DND-41 (cell line): ENCODE measurements at places on chromosomes 2 and 18.

GRCh38 chr2:227460070-227460485, 11.9 kb upstream of the AGFG1 start:
- no peak for DNase-seq

GRCh38 chr2:216690853-216691741, 4.3 kb downstream of the IGFBP5 start:
- peak; percentile 33 for DNase-seq

DNA sequence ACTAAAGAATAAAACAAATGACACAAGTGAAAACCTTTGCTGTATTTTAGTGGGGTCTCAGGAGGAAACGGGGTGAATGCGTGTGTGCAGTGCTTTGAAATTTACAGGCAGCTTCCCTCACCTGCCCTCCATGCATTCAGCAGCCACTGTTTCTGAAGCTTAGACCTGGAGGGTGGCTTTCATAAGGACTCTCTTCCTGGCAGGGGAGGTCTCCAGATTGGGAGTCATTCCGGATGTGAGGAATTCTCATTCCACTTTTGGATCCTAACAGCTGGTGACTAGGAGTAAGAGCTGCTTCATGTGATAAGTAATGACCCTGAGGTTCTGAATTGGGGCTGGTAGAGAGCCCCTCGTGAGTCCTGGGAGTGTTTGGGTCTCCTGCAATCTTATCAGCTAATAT, 192.5 kb downstream of the SH3BP4 start:
- DNase-seq: no peak

GRCh38 chr2:196607073-196607472, 32.4 kb upstream of the CCDC150 start:
- DNase-seq: no peak

DNA sequence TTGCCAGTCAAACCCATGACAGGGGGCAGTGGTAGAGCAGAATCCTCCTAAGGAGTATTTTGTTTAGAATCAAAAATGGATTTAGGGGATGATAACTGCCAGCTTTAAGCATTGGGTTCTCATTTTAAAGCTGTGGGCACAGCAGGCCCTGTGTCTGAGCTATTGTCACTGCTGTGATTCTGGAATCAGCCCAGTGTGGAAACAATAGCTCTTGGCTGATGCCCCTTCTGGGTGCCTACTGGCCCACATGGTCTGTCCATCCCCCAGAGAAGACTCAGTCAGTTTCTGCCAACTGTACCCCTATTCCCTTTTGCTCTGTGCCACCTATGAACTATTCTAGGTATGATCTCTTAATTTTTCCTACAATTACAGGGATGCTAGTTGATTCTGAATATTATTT, 91.7 kb upstream of the LRRTM1 start:
- no peak for DNase-seq

DNA sequence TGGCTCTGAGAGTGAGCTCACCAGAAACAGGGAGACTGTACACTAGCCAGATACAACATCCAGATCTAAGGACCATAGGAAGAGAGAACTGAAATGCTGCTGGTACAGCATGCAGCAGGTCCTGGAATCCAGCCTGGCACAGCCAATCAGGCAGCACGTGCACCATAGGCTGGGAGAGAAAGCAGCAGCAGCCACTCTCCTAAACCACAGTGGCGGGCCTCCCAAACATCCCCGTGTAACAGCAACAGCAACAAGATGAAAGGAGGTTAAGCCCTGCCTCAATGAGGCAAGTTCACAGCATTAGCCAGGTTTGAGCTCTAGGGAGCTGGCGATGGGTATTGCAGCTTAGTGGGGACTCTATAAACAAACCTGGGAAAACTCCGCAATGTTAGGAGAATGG, 192.0 kb downstream of the EPHA4 start:
- no peak for DNase-seq

GRCh38 chr2:206562375-206562774, 79.9 kb upstream of the FAM237A start:
- DNase-seq: no peak

DNA sequence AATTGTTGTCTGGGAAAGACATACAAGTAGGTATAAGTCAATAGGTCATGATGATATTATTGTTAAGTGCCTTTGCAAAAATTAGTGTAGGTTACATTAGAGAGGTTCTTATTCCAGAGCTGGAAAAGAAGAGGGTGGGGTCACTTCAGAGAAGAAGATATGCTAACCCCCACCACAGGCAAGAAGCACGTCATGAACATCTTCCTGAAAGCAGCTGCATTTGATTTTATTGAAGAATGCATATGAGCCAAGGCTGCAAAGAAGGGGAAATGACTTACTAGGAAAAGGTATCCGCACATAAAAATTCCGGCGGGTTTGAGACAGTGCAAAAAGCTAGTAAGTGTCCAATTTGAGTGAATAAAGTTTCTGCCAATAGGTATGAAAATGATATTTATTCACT, 195.3 kb upstream of the CDH2 start:
- DNase-seq: no peak

DNA sequence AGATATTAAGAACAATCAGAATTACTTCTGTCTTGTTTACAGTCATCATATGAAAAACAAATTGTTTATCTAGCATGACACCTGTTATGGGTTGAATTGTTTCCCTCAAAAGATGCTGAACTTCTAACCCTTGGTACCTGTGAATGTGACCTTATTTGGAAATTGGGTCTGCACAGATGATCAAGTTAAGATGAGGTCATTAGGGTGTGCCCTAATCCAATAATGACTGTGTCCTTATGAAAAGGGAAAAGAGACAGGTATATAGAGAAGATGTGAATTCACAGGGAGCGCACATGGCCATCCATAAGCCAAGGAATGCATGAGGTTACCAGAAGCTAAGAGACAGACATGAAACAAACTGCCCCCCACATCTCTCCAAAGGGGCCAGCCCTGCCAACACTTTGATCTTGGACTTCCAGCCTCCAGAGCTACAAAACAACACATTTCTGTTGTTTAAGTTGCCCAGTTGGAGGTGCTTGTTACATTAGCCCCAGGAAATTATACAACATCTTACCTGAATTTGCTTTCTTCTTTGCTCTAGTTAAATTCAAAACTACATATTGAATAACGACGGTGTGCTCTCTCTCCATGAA, 2.3 kb upstream of the HPCAL1 start:
- DNase-seq: no peak

DNA sequence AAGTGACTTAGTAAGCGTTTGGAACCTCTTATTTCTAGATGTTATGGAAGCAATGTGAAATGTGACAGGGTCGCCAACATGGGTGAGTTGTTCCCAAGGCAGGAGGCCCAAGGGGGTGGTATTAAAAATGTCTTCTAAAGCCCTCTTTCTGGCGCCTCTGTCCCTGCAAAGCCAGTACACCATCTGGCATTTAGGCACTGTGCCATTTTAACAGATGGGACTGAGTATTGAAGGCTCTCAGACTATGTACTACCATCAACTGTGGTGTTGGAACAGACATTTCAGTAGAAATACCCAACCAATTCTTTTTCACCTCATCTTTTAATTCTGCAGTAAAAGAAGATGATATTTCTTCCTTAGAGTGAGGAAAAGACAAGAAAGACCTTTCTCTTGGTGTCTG, 384.5 kb upstream of the MMADHC start:
- DNase-seq: no peak

DNA sequence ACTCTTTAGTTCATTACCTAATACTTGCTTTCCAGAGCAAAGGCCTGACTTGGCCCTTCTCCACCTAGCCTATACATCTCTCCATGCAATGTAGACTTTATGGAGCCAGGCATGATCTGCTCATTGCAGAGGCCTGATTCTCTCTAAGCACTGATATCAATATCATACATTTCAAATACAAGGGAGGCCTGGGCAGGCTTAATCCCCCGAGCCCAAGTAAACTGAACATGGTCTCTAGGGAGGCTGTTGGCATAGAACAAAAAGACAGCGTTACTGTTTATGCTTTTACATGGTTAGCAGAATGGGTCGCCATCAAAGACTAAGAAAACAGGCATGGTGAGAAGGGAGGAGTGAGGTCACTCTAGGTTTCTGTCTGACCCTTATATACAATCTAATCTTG, 695.1 kb downstream of the ZEB2 start:
- DNase-seq: no peak

DNA sequence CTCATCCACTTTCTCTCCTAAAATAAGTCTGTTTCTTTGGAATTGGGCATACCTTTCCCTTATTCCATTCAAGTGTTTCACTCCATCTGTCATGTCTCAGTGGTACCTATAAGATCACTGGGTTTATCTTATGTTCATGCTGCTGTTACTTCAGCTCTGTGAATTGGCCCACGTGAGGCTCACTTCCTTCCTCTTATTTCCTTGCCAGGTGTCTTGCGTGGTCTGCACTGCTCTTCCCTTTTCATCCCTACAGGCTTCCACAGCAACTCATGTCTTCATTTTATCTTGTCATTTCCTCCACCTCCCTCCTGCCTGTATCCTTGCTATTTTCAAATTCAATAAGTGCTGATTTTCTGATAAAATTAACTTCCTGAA, 159.1 kb upstream of the ALPP start:
- DNase-seq: peak; percentile 59

DNA sequence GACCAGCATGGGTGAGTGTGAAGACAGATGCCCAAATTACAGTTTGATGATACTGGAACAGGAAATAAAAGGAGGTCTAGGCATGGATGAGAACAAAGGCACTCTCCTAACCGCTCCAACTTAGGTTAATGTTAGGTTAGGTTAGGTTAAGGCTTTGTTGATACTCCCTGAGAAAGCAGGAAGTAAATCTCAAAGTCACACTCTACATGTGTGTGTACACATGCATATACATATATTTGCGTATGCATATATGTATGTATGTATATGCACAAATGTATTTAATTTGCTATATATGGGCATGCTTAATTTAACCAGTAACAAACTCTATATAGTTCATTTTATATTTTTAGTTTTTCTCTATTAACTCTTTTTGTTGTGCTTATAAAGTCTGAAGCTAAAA, 139.3 kb downstream of the UPP2 start:
- DNase-seq: no peak

GRCh38 chr2:150485114-150485870, 2.2 kb downstream of the RND3 start:
- no peak for DNase-seq

GRCh38 chr18:24342347-24342746, 55.3 kb downstream of the OSBPL1A start:
- no peak for DNase-seq

DNA sequence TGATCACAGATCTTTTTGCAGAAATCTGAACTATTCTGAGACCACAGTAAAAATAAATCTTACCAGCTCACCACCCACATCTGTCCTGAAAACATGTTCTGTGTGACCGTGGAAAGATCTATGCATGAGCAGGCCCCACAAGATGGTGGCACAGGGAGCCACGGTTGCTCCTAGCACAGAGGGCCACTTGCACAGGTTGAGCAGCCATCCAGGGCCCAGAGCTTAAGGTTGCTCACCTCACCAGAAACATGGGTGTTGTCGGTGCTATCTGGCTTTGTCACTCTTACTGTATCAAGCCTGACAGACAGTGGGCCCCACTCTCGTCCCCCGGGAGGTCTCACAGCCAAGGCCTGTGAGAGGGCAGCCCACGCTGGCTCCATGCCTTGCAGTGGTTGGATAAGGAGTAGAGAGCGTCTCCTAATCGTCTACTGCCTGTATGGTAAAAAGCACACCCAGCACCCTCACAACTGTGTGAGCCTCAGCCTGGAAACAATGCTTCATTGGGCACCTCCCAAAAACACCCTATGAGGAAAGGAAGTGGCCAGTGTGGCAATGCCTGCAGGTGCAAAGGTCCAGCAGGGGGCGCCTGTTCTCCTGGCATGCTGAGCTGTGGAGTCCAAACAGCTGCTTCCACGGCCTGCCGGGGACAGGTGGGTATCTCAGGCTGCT, 19.6 kb downstream of the TUBB6 start:
- DNase-seq: peak; percentile 76
